ENCODE measurements at places on chromosomes 11 and 22. TPM values are rescaled to one million over a fixed set of nuclear protein-coding genes. Genes with fewer than 3 reads are reported as not detected.

Gene NFAM1
- 1.5 TPM for polyA plus RNA-seq

DNA sequence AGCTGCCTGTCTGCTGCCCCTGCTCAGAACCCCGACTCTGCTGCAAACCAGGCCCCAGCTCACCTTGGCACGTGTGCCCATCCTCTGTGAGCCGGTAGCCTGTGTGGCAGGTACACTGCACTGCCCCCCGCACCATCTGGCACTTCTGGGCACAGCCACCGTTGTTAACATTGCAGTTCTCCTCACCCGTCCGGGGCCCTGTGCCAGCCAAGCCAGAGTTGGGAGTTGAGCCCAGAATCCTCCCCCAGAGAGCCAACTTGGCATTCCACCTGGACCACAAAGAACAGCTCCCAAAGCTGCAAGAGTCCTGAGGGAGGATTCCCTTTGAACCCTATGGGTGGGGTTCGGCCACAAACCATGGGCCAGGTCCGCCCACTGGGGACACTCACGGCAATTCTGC, 22.5 kb downstream of the LRP4 start:
- no peak overlapping the region for H3K27ac ChIP-seq
- H3K4me3 ChIP-seq, result no peak overlapping the region

- no peaks in the 10 kb centered on the region for H3K36me3 ChIP-seq
- DNase-seq, result no peak
- H3K4me1 ChIP-seq, result no peaks in the 10 kb centered on the region
- no peak overlapping the region for H3K4me3 ChIP-seq
- no peak overlapping the region for H3K27ac ChIP-seq
These were observed 609.9 kb downstream of the BUD13 start for GRCh38 chr11:116162886-116163230.

DNA sequence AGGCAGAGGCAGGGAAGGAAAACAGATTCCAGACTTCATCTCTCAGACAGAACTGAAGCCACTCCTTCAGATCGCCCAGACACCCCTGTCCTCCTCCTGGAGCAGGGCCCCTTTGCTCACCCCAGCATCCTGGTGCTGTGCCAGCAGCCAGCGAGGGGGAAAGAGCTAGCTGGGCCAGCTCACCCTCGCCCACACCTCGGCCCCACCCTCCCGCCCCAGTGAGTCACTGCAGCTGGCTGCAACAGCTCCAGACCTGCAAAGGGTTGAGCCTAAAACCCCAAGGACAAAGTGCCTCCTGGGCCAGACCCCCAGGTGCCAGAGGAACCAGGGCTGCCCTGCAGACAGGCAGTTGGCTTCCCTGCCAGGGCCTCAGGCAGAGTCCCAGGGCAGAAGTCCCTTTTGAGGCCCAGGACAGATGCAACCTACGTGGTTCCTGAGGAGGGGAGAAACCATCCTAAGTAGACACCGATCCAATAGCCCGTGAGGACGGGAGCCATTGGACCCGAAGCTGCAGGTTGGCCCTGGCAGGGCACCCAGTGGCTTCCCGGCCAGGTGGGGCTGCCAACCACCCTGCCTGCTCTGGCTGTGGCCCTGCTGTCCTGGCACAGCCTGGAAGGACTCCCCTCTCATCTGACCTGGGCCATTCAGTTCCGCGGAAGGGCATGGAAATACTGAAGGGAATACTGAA, 7.2 kb downstream of the AHNAK start:
- no peaks in the 10 kb centered on the region for H3K27me3 ChIP-seq
- peak overlapping the region; percentile 24 for H3K4me3 ChIP-seq
- no peaks in the 10 kb centered on the region for H3K36me3 ChIP-seq

Gene CHRM1
- not detected for polyA plus RNA-seq

- no peak for DNase-seq
- H3K27ac ChIP-seq, result no peak within 1 kb of the TSS
- H3K4me1 ChIP-seq, result no peaks in the 10 kb centered on the region
- no peaks in the 10 kb centered on the region for H3K36me3 ChIP-seq
- H3K27me3 ChIP-seq, result no peaks in the 10 kb centered on the region
- H3K4me3 ChIP-seq, result no peak within 1 kb of the TSS
These were observed at the start of gene HEPHL1 for GRCh38 chr11:94020777-94021481. Gene HEPHL1, plus strand, starts transcription at chr11:94021354. Its CDS starts 15 bp downstream, at chr11:94021369.

DNA sequence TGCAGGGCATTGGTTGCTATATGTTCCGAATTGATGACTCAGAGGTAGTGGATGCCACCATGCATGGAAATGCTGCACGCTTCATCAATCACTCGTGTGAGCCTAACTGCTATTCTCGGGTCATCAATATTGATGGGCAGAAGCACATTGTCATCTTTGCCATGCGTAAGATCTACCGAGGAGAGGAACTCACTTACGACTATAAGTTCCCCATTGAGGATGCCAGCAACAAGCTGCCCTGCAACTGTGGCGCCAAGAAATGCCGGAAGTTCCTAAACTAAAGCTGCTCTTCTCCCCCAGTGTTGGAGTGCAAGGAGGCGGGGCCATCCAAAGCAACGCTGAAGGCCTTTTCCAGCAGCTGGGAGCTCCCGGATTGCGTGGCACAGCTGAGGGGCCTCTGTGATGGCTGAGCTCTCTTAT, 5.4 kb upstream of the TTC36 start:
- no peak overlapping the region for H3K27ac ChIP-seq
- H3K4me3 ChIP-seq, result no peak overlapping the region
- peak; percentile 41 for DNase-seq
- no peaks in the 10 kb centered on the region for H3K4me1 ChIP-seq
- H3K27me3 ChIP-seq, result no peaks in the 10 kb centered on the region

- H3K27ac ChIP-seq, result no peak overlapping the region
- no peaks in the 10 kb centered on the region for H3K4me1 ChIP-seq
- H3K36me3 ChIP-seq, result no peaks in the 10 kb centered on the region
- no peaks in the 10 kb centered on the region for H3K27me3 ChIP-seq
- no peak overlapping the region for H3K4me3 ChIP-seq
- DNase-seq, result no peak
These were observed 1495.9 kb downstream of the BRD1 start for GRCh38 chr22:48331691-48332220.

GRCh38 chr22:29348956-29349355, 33.5 kb upstream of the RASL10A start:
- no peaks in the 10 kb centered on the region for H3K4me1 ChIP-seq
- no peaks in the 10 kb centered on the region for H3K36me3 ChIP-seq
- H3K27me3 ChIP-seq, result no peaks in the 10 kb centered on the region
- DNase-seq, result no peak

DNA sequence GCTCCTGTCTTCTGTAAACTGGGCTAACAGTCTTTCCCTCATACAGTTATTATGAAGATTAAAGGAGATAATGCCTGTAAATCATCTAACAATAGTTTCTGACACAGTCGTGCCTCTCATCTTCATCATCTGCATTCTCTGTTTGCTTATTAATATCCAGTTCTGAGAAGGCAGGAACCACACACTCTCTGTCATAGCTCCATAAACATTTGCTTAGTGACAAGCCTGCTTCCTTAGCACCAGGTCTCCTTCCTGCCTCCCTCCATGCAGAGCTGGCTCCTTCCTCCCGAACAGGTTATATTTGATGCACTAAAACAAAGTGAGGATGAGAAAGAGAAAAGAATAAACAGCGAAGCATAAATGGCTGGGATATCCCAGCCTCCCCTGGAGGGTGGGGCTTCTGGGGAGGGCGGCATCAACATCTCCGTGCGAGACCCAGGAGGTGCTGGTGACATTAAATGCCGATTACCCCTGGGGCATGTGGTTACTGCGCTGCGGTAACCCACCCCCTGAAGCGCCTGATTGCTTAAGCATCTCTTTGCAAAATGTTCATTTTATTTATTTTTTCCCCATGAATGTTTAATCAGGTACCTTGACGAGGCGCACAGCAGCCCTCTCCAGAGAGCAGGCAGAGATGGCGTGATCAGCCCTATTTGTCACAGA, 404.9 kb downstream of the NXPE2 start:
- H3K4me1 ChIP-seq, result no peaks in the 10 kb centered on the region
- H3K4me3 ChIP-seq, result no peak overlapping the region
- no peaks in the 10 kb centered on the region for H3K36me3 ChIP-seq
- no peaks in the 10 kb centered on the region for H3K27me3 ChIP-seq

GRCh38 chr11:128625746-128626145, 38.4 kb upstream of the ETS1 start:
- H3K4me3 ChIP-seq, result no peak overlapping the region
- no peak for DNase-seq
- no peaks in the 10 kb centered on the region for H3K27me3 ChIP-seq
- no peak overlapping the region for H3K27ac ChIP-seq

DNA sequence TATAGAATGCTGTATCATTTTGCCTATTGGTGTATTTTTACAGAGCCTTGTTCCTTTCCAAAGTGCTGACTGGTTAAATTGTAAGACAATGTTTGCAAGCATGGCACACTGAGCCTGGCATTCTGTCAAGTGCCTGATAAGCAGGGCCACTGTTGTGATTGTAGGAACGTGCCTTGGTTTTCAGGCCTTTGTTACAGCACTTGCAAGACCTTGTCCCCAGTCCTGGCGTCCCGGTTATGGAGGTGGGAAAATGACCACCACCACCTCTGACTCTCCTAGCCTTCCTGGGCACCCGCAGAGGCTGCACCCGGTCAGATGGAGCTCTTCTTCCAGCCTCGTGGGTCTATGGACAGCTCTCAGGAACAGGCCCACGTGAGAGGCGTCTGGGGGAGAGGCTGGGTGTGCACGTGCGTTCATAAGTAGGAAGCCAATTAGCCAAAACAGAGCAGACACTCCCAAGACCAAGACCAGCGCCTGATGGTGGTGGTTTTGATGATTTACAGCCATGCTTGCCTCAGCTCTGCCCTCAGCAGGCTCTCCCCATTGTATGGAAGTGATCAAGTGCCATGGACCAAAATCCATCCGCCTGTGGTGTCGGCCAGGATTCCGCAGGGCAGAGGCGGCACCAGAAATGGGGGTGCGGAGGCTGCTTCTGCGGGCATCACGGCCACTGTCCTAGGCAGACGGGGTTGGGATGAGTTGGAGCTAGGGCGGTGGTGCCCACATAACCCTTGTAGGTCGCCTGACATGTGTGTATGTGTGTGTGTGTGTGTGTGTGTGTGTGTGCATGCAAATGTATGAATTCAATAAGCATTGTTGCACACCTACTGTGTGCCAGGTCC, 89.8 kb downstream of the RTL6 start:
- no peak for DNase-seq
- H3K36me3 ChIP-seq, result no peaks in the 10 kb centered on the region
- H3K4me3 ChIP-seq, result no peak overlapping the region
- H3K4me1 ChIP-seq, result peaks cover 9% of the 10 kb centered on the region
- H3K27me3 ChIP-seq, result no peaks in the 10 kb centered on the region

Gene FOLH1
- polyA plus RNA-seq, result 1.2 TPM

DNA sequence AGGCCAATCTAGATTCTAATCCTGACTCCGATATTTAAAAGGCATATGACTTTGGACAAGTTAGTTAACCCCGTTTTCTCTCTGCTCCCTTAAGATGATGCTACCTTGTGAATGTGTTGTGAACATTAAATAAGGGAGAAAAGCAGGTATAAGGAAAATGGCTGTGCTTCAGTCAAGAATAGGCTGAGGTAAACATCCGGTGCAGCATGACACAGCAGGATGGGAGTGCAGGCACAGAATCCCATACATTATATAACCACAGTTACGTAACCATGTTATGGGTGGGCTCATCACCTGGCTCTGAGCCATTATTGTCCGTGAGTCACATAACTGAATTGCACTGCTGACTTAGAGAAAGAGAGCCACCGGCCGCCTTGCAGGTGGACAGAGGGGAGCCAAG, 382.2 kb upstream of the ANO5 start:
- H3K4me1 ChIP-seq, result no peaks in the 10 kb centered on the region
- H3K36me3 ChIP-seq, result no peaks in the 10 kb centered on the region
- H3K4me3 ChIP-seq, result no peak overlapping the region
- H3K27me3 ChIP-seq, result no peaks in the 10 kb centered on the region

All from ovary (tissue), 10 donors.